ENCODE measurements at places on chromosomes 13 and 19.

DNA sequence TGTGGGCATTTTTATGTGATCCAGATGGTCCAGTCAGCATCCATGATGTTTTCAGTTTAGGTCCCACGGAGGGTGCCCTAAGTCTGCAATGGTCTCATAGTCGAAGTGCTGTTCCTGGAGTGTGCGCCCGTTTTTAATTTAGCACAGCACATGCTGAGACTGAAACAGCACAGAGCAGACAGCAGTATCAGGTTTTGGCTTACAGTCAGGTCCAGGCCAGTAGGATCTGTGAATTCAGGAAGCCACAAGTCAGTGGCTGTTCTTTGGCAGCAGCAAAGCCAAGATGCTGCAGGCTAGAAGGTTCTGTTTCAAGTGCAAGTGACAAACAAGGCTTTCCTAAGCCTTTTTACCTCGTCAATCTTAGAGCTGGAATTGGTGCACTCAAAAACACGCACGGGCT lies 18.3 kb downstream of the FBXO27 start:
- DNase-seq = no peak

- DNase-seq = no peak
Observed at GRCh38 chr19:41016488-41017071, 25.5 kb downstream of the CYP2B6 start.

DNA sequence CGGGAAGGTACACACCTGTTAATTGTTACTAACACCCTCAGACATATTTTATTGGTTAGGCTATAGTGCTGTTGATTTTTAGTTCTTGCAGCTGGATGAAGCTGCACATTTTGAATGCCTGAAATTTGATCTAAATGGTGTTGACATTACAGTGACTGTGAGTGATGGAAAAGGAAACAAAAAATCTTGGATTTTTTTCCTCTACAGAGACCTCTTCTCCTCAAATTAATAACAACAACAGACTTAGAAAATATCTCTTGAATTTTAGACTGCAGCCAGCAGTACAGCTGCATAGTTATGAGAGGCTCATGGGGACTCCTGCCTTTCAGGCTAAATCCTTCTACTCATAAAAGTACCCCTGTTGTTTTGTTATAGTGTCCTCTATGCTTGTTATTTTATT lies 500.5 kb upstream of the SPRY2 start:
- no peak for DNase-seq

DNA sequence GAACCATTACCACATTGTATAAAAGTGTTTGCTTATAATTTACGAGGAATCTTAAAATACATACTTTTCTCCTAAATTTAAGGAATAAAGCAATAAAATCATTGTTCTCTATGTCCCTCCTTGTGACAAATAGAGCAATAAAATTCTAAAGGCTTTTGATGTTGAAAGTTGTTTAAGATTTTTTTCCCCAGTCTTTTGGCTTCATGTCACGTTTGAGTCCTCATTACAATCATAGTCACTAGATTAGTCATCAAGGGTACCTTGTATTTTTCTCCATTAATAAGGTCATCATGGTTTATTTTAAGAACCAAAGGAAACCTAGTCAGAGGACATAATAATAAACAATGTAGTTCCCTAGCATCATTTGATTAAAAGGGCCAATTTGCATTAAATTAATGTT lies 3.2 kb downstream of the WBP4 start:
- no peak for DNase-seq

GRCh38 chr19:8255426-8256125 lies 46.4 kb downstream of the CERS4 start:
- DNase-seq = no peak

DNA sequence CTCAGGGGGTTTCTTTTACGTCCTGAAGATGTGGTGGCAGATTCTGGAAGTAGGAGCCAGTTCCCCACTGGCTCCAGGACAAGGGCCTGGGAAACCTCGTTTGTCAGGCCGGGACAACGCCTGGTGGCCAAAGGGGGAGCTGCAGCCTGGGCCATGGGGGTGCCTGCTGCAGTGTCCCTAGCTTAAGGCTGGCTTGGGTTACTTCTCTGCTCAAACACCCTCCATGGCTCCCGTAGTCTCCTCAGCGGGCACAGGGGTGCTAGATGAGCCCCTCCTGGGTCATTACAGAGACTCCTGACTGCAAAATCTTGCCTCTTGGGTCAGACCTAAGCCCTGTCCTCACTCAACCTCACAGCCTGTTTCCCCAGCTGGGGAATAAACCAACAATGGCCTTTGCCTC lies 14.7 kb downstream of the CILP2 start:
- DNase-seq = no peak

GRCh38 chr13:37491661-37492060 lies 106.9 kb downstream of the POSTN start:
- DNase-seq = no peak
